ENCODE measurements at places on chromosomes 12 and 14.
A peak's percentile ranks its signal among the peaks of the same experiment; 100 is the strongest.

- no peak for DNase-seq
Measured at GRCh38 chr12:94725375-94726168, 75.2 kb upstream of the TMCC3 start.

DNA sequence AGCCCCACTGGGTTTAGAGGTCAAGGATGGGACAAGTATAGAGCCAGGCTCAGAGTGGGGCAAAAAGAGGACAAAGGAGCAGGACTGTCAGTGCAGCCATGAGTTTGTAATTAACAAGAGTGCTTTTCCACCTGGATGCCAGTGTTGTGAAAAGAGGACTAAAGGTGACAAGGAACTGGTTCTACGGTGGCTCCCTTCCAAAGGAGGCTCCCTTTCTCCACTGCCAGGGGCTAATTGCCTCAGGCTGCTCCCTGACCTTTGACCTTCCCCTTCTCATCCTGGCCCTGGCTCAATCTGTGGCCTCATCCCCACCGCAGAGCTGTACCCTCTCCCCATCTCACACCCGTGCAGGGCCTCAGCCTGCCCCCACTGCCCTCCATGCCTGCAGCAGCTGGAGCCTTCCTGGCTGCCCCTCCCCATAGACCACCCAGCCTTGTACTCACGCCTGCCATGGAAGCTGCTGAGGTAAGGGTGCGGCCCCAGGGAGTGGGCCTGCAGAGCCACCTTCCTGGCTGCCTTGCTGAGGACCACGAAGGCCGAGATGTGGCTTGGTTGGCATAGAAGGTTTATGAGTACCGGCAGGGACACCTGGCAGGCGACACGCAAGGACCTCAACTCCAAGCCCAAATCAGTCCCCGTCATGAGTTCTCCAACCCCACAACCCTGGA, 24.8 kb upstream of the FKBP4 start:
- DNase-seq, result no peak

- no peak for DNase-seq
Measured at GRCh38 chr12:109244073-109244472, 65.0 kb downstream of the FOXN4 start.

- DNase-seq, result no peak
Measured at GRCh38 chr14:66596241-66596985, 88.5 kb downstream of the GPHN start.

DNA sequence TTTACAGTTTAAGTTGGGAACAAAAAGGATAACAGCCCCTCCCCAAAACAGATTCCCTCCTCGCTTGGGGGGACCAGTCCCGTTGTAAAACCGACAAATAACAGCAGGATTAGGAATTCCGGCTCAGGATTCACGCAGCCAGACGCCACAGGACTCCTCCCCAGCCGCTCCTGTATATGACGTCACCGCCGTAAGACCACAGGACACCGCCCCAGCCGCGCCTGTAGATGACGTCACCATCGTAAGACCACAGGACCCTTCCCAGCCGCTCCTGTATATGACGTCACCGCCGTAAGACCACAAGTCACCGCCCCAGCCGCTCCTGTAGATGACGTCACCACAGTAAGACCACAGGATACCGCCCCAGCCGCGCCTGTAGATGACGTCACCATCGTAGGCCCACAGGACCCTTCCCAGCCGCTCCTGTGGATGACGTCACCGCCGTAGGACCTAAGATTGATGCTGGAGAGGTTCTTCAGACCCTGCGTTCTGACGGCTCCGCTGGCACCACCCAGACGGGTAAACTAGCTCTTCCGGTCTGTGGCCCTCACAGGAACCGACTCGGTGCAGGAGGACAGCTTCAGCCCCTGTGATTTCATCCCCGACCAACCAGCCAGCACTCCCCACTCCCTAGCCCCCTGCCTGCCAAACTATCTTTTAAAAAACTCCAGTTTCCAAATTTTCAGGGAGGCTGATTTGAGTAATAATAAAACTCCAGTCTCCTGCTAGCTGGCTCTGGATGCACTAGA, 43.9 kb upstream of the FBRSL1 start:
- DNase-seq, result peak; percentile 9

DNA sequence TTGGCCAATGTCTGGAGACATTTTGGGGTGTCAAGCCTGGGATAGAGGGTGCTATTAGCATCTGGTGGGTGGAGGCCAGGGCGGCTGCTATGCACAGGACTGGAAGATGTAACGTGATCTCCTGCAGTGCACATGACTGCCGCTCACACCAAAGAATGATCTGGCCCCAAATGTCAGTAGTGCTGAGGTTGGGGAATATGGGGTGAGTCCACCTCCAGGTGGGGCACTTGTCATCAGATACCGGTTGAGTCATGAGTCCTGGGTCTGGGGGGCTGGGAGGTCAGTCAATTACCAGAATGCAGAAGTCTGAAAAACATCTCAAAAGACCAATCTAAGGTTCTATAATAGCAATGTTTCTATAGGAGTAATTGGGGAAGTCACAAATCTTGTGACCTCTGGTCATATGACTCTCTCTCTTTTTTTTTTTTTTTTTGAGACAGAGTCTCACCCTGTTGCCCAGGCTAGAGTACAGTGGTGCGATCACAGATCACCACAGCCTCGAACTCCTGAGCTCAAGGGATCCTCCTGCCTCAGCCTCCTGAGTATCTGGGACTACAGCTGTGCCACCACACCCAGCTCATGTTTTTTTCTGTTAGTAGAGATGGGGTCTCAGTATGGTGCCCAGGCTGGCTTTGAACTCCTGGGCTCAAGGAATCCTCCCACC, 6.0 kb upstream of the SDSL start:
- DNase-seq, result peak; percentile 24

DNA sequence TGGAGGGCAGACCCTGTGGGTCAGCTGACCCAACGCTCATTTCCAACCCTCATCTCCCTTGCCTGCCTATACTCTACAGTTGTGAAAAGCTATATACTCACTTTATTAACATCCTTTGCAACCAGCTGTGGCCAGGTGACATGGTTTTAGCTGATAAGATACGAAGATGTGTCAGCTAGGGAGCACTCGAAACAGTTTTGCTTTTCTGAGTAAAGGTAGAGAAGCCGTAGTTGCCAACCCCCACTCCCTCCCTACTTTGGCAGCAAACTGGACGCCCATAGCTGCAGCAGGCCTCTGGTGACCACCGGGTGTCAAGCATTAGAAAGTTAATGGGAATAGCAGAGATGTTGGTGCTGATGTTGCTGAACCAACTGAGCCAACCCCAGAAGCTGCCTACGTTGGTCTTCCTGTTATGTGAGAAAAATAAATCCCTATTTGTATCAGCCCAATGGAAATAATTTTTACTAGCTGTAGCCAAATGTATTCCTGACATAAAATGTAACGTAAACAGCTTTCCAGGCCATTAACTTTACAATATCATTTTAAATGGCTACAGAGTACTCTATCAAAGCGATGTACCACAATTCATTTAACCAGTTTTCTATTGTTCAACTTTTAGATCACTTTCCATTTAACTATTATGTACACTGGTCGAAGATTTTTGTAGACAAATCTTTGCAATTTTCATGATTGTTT, 98.5 kb upstream of the TMCC3 start:
- DNase-seq, result no peak

DNA sequence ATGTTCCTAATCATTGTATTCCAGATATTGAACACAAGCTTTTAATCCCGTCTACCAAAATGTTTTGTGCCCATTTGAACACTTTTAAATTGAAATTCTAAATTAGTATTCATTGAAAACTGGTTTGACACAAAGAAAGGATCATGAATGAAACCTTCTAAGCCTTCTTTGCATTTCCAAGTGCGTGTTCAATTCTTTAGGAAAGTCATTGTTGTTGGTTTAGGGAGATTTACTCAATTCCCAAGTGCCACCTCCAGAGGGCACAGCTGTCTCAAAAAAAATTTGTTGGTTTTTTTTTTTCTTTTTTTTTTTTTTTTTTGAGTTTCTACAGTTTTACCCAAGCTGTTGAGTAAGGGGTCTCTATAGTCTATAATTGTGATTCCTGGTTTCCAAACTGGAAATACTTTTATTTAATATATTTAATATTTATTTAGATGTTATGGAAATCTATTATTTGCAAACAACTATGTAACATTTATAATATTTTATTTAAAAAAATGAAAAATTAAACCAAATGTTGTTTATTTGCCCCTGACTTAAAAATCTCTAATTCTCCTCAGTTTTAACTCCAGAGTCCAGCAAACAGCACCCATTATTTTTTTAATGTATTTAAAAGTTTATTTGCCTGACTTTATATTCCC, 79.9 kb downstream of the NEDD1 start:
- DNase-seq, result peak; percentile 64

- no peak for DNase-seq
Measured at GRCh38 chr14:102584871-102585869, 7.3 kb upstream of the RCOR1 start.

GRCh38 chr12:242496-242895, 20.1 kb downstream of the SLC6A13 start:
- DNase-seq, result no peak

DNA sequence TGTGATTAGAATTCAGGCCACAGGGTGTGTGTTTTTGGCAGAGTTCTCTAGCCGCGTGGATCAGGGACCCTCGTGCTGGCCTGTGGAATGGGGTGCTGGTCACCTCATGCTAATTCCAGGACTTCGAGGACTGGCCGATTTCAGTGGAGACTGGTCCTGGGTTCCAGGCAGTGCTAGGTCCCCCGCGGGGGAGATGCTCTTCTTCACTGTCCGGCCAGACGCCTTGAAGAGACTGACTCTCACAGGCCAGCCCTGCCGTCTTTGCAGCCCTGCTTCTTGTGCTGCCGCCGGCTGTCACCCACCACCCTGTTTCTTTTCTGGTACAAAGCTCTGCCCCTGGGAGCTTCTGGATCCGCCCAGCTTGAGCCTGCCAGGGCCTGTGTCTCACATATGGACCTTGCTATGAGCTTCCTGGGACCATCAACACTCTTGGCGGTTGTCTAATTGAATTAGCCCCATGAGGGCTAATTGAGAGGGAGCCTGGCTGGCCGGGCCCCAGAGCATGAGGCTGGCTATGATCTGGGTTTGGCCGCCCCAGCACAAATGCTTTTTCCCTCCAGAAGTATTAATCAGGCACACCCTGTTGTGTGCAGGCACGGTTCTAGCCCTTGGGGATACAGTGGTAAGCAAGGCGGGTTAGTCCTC, 8.2 kb downstream of the MLXIP start:
- peak; percentile 48 for DNase-seq

DNA sequence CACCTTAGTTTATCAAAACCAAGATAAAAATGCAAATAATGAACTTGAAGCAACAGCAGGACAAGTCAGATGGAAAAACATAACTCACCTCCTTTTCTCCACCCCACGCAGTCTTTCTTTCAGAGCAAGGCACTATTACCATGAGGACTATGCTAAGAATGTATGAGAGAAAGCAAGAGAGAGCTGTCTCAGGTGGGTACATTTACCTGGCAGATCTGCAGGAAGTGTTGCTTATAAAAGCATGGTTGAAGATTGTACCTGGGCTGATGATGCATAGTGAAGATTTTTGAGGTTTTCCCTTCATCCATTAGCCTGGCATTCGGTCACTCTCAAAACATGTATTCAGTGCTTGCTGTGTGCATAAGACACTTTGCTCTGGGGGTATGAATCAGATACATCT, 68.8 kb upstream of the IFNG-AS1 start:
- DNase-seq, result no peak

DNA sequence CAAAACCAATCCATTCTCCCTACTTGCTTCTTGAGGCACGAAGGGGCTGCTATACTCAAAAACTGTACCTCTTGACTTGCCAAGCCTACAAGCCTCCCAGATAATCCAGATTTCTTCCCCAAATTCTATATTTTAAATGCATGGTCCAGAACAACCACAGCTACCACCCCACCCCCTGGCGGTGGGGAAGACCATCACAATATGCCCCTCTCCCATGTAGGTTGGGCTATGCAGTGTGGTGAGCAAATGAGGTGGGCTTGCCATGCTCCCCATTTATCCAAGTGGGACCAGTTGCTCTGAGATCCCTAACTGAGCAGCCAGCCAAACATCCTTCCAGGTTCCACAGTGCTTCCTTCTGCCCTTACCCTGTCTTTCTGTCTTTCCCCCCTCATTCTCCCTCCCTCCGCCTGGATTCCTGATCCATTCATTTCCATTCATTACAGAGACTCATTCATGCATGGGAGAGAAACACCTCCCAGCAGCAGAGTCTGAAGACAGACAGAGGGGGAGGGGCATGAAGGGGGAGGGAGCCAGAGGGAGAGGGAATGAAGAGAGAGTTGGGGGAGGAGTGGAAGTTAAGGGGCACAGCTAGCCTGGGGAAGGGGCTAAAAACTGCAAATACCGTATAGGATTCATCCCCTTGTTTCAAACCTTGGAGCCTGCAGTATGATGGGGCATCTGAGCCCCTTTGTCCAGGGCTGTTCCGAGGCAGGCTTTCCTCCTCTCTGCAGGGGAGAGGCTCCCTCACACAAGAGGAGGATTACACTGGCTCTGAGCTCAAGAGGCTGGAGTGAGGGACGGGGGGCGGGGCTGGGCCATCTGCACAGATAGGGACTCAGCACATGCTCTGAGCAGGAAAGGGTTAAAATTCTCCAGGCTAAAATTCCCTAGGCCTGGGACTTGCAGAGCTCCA, 4.4 kb downstream of the ZNF219 start:
- no peak for DNase-seq

- no peak for DNase-seq
Measured at GRCh38 chr12:27332407-27332713, 276 bp upstream of the BMAL2 start.

- DNase-seq, result no peak
Measured at GRCh38 chr12:5960783-5961182, 15.7 kb upstream of the ANO2 start.
